T-helper 17 cell (primary cell): ENCODE measurements at places on chromosomes 6 and 20. TPM values are rescaled to one million over a fixed set of nuclear protein-coding genes. Genes with fewer than 3 reads are reported as not detected.

DNA sequence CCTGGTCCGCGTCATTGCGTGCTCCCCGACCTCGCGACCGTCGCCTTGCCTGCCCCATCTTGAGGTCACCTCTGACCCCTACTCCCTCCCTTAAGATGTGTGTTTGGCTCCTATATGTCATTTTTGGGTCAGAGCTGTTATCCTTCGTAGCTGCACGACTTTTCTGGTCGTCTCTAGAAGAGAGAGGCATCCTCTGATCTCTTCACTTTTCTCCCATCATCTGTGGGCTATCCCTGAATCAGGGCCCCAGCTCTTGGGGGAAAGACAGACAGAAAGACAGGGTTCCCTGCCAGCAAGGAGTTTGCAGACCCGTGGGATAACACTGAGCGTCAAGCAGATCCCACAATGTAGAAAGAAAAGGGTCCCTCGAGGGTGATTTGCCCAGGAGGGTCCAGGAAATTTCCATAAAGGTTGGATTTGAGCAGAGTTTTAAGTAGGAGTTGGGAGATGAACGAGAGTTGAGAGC, 555 bp downstream of the FAM120B start:
- peaks cover 32% of the 10 kb centered on the region for H3K4me1 ChIP-seq
- H3K27me3 ChIP-seq: peaks cover 21% of the 10 kb centered on the region
- H3K4me3 ChIP-seq: peak overlapping the region; percentile 94
- H3K27ac ChIP-seq: peak overlapping the region; percentile 97
- no peak for DNase-seq

DNA sequence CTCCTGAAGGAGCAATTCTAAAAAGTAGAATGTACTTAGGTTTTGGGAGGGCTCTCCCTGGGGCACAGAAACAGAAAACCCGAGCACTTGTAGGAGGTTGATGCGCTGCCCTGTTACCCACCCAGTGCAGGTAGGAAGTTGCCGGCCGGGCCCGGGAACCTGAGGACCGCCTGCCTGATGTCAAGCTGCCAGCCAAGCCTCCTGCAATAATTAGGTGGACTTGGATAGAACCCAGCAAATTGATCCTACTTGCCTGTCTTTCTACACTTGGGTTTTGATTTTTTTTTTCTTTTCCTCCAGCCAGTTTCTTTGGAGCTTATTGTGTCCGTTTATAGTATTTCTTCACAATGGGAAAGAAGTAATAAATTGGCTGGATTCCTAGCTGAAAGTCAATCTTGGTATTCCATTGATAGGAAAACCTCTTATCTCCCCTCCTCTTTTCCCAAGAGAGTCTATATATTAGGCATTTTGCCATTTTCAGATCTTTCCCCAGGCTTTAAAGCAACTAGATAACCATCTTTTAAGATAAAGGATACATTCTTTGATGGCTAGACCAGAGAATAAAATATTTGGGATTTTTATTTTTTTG, 78.3 kb upstream of the FYN start:
- peaks cover 2% of the 10 kb centered on the region for H3K36me3 ChIP-seq
- H3K4me3 ChIP-seq: no peak overlapping the region
- H3K4me1 ChIP-seq: peaks cover 2% of the 10 kb centered on the region

- no peaks in the 10 kb centered on the region for H3K36me3 ChIP-seq
- H3K27ac ChIP-seq: no peak overlapping the region
- H3K4me1 ChIP-seq: no peaks in the 10 kb centered on the region
- H3K4me3 ChIP-seq: no peak overlapping the region
- no peaks in the 10 kb centered on the region for H3K27me3 ChIP-seq
Observed at GRCh38 chr6:48998574-48998973, 464.5 kb downstream of the MMUT start.

GRCh38 chr20:43316271-43316670, 126.6 kb upstream of the PTPRT start:
- no peaks in the 10 kb centered on the region for H3K36me3 ChIP-seq
- DNase-seq: no peak
- H3K27ac ChIP-seq: no peak overlapping the region

GRCh38 chr6:161674930-161675682, 401.2 kb upstream of the AGPAT4 start:
- no peak overlapping the region for H3K4me3 ChIP-seq
- no peak overlapping the region for H3K27ac ChIP-seq
- H3K36me3 ChIP-seq: no peaks in the 10 kb centered on the region
- no peaks in the 10 kb centered on the region for H3K27me3 ChIP-seq

- H3K4me3 ChIP-seq: no peak overlapping the region
- H3K4me1 ChIP-seq: peaks cover 16% of the 10 kb centered on the region
- no peaks in the 10 kb centered on the region for H3K36me3 ChIP-seq
- peak; percentile 7 for DNase-seq
Observed at GRCh38 chr6:155103816-155104366, 108.8 kb downstream of the TIAM2 start.

GRCh38 chr6:32816746-32817204, at the start of gene HLA-DOB:
HLA-DOB (minus strand) TSS chr6:32817002; CDS start chr6:32816951, 51 bp downstream.
- peaks cover 5% of the 10 kb centered on the region for H3K4me1 ChIP-seq
- no peaks in the 10 kb centered on the region for H3K27me3 ChIP-seq
- H3K36me3 ChIP-seq: no peaks in the 10 kb centered on the region
- peak within 1 kb of the TSS; percentile 25 for H3K4me3 ChIP-seq
- H3K27ac ChIP-seq: no peak within 1 kb of the TSS
- DNase-seq: no peak

Gene PXDC1
- 0.72 TPM for total RNA-seq

Gene NRSN1
- not detected for total RNA-seq

Gene CST4
- total RNA-seq: not detected

Gene DDX43
- total RNA-seq: 1.2 TPM

Gene WFDC10B
- not detected for total RNA-seq
